NCI-H774 (cell line): ENCODE measurements at places on chromosomes 16 and 17.

GRCh38 chr16:4077174-4077649 is 39.0 kb downstream of the ADCY9 start:
- no peak for DNase-seq

DNA sequence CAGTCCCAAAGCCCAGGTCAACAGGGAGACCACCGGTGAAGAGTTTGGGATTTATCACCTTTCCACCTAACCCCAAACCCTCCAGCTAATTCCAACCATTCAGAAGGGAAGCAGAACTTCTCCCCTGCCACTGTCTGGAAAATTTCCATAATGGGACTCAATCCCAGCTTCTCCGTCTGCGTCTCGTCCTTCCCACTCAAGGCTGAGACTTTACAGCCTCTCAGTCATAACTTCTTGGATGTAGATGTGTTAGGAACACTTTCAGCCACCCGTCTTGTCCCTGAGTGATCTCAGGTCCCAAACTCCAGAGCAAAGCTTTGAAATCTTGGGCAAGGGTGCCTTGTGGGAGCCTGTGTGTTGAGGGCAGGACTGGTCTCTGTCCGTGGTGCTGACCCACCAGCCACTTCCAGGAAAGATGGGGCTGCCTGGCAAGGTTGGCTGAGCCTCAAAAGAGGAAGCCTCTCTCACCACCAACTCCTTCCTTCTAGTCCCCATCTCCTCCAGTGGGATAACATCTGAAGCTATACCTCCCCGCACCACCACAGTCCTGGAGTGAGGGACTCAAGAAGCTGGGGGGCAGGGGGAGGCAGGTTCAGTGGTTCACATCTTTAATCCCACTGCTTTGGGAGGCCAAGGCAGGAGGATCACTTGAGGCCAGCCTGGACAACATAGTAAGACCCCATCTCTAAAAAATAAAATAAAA is 9.3 kb downstream of the GAS2L2 start:
- DNase-seq, result no peak

DNA sequence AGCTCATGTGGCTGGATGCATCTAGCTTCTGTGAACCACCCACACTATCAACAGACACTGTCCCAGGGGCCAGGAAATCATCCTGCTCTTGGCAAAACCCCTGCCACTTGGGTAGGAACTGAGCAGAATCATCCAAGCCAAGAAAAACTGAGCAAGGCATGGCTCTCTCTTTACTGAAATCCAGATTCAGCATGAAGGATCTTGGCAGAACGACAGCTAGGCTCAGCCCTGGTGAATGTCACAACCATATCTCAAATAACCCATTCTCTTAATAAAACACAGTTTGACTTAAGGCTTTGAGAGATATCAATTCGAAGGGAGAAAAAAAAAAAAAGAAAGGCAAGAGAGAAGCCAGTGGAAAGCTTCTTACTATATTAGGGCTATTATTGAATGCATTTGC is 72.2 kb downstream of the MAF start:
- no peak for DNase-seq

DNA sequence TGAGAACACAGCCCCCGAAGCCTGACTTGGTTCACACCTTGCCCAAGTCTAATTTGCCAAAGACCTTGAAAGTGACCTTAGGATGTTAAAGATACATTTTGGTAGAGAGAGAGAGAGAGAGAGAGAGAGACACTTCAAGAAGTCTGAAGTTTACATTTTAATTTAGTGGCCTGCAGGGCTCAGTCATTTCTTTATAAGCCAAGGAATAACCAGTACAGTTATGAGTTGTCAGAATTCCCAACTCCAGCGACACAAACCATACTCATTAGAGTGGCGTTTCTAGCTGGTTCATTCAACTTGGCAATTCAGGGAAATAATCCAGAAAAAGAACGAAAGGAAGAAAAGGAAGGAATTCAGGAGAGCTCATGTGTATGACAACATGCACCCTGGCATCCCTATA is 204.1 kb downstream of the CCDC182 start:
- DNase-seq, result no peak

DNA sequence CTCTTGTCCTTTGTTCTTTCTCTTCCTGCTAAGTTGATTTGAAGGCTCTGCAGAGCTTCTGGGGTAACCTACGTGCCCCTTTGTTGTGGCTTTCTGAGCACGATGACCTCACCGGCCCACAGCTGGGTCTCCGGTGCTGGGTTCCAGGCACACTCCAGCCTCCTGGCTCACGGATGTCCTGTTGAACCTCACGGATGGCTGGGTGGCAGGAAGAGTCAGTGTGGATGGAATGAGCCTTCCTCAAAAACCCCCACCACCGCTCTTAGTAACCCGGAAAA is 116.0 kb downstream of the SOCS1 start:
- DNase-seq, result no peak

- no peak for DNase-seq
Measured at GRCh38 chr16:75074920-75075687, 41.5 kb downstream of the LDHD start.

- no peak for DNase-seq
Measured at GRCh38 chr17:17445296-17445924, 31.4 kb upstream of the MED9 start.

DNA sequence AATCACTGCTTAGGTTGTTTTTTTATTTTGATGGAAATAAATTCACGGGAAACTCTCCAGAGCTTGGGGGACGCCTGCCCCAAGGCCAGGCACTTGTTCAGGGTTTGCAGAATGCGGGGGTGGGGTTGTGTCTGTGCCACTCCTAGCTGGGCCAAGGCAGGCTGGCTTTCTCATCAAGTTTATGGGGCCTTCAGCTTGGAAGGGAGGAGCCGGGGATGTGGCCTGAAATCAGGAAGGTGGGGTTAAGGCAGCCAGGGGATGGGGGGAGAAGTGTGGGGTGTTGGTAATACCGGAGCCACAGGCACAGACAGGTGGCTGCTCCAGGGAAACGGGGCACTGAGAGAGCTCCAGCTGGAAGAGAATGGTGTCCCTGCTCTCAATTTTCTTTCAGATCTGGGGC is 1.7 kb upstream of the CHAD start:
- no peak for DNase-seq

DNA sequence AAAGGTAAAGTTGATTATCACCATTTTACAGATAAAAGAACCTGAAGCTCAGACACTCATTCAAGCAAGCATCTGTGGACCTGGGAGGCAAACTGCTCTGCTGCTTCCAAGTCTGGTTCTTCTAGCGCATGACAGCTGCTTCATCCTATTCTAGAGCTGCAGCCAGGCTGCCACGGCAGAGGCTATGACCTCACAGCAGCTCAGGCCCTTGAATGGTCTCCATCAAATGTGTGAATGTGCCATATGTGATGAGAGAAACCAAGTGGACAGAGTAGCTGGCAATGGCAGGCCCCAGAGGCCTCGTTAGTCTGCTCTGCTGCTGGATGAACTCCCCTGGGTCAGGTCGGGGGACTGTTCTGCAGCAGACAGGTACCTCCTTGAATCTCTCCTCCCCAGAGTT is 30.7 kb upstream of the FOXJ1 start:
- DNase-seq, result peak; percentile 10

GRCh38 chr17:14340857-14341754 is 40.2 kb downstream of the HS3ST3B1 start:
- no peak for DNase-seq

DNA sequence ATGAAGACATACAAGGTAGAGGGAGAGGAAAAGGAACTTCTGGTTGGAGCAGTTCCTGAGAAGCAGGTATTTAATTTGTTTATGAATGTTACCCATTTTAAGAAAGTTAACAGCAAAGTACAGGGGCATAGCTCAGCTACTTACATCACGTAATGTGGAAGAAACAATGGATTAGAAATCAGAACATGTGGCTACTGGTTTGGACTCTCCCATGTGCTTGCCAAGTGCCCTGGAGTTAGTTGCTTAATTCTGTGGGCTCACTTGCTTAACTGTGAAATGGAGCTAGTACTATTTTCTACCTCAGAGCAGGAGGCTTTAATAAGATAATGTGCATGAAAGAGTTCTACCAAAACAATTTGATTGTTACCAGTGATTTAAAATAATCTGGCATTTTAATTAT is 27.3 kb downstream of the RSPRY1 start:
- DNase-seq, result no peak
